ENCODE measurements at places on chromosomes 7 and 10.

GRCh38 chr10:17219024-17219423 is 9.0 kb upstream of the VIM start:
- no peak for DNase-seq

GRCh38 chr7:47039904-47040303 is 542.0 kb downstream of the TNS3 start:
- DNase-seq: no peak

DNA sequence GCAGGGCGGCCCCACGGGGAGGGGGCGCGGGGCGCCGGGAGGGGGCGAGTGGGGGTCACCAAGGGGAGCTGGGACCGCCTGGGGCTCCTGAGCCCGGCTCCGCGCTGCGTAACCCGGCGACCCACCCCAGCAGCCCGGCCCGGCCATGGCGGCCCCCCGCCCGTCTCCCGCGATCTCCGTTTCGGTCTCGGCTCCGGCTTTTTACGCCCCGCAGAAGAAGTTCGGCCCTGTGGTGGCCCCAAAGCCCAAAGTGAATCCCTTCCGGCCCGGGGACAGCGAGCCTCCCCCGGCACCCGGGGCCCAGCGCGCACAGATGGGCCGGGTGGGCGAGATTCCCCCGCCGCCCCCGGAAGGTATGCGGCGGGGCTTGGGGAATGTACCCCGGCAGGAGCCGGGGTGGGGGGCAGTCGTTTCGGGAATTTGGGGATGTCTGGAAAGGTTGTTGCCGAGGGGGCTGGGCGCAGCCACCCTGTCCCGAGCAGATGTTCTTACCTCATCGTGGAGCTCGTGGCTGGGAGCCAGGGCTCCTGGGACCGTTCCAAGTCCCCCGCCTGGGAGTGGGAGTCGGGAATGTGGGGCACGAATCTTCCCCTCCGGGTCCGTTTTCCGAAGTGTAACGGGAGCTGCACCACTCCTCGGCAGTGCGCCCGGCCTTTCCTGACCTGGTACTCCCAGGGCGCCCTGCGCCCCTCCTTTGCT is 431 bp downstream of the ZYX start:
- no peak for DNase-seq

- no peak for DNase-seq
Measured at GRCh38 chr10:8079126-8079525, 24.6 kb downstream of the GATA3 start.

DNA sequence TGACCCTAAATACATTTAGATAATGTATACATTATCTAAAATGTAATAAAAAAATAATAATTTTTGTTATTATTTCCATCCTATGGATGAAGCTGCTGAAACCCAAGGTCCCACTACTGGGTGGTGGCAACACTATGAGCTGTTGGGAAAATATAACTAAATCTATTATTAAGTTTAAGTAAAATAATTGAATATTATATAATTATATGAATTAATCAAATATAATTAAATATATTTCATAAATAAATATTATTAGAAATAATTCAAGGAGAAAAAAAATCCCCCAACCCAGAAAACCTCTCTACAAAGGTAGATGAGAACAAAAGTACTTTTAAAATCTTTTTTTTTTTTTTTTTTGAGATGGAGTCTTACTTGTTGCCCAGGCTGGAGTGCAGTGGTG is 7.9 kb downstream of the PRSS58 start:
- no peak for DNase-seq

- no peak for DNase-seq
Measured at GRCh38 chr7:133551466-133551865, 298.6 kb downstream of the EXOC4 start.

GRCh38 chr7:46549347-46549746 is 628.3 kb upstream of the IGFBP3 start:
- DNase-seq: no peak

- DNase-seq: no peak
Measured at GRCh38 chr10:125231116-125231812, 70.9 kb upstream of the CTBP2 start.

GRCh38 chr10:30553626-30554439 is 75.7 kb downstream of the LYZL2 start:
- DNase-seq: peak; percentile 92

DNA sequence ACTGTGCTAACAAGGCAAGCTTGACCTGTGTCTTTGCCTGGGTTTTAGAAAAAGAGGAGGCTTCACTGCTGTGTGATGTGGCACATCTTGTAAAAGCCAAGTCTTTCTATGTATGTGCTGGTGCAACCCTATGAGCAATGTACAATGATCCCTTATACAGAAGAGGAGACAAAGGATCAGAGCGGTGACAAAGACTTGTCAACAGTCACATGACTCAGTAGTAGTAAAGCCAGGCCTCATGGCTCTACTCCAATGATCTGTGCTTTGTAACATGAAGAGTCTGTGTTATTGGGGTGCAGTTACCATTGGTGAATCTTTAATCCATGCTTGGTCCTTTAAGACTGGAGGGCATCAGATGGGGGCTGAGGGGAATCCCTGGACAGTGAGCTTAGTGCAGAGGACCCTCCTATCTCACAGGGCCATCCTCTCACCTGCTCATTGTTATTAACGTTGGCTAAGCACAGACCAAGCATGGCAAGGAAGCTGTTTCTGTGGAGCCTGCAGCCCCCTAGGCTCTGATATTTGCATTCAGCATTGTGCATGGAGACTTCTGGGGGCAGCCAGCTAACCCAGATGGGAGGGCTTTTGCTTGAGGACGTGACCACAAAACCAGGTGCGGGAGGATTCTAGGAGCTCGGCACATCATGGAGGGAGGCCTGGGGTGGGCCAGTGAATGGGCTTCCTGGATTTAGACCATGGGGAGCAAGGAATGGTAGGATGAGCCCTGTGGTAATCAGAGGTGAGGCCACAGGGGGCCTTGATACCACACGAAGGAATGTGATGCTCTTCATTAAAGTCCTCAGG is 308.8 kb upstream of the ZNF32 start:
- DNase-seq: no peak

DNA sequence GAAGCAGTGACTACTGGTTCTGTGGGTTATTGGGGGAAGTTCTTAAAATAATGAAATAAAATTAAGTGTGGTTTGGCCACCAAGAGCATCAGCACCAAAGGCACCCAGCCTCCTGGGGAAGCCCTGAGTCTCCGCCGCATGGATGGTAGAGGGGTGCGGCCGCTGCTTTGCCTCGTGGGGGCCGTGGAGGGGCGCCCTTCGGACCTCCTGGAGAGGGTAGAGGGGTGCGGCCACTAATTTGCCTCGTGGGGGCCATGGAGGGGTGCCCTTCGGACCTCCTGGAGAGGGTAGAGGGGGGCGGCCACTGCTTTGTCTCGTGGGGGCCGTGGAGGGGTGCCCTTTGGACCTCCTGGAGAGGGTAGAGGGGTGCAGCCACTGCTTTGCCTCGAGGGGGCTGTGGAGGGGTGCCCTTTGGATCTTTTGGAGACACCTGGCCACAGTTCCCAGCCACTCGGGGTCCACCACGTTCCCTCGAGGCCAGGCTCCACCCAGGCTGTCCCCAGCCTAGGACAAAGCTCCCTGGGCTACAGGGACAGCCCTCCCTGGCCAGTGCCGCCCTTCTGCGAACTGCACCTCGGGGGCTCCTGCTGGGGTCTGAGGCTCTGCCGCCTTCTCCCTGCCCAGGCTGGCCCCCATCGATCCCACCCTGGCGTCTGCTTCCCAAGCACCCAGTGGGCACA is 535.1 kb downstream of the PTPRN2 start:
- DNase-seq: no peak

- peak; percentile 68 for DNase-seq
Measured at GRCh38 chr10:19788075-19788686, 28.1 kb upstream of the PLXDC2 start.

- no peak for DNase-seq
Measured at GRCh38 chr7:4077980-4078379, 604.1 kb upstream of the FOXK1 start.

GRCh38 chr10:6204341-6205191 is 1.8 kb downstream of the PFKFB3 start:
- no peak for DNase-seq

DNA sequence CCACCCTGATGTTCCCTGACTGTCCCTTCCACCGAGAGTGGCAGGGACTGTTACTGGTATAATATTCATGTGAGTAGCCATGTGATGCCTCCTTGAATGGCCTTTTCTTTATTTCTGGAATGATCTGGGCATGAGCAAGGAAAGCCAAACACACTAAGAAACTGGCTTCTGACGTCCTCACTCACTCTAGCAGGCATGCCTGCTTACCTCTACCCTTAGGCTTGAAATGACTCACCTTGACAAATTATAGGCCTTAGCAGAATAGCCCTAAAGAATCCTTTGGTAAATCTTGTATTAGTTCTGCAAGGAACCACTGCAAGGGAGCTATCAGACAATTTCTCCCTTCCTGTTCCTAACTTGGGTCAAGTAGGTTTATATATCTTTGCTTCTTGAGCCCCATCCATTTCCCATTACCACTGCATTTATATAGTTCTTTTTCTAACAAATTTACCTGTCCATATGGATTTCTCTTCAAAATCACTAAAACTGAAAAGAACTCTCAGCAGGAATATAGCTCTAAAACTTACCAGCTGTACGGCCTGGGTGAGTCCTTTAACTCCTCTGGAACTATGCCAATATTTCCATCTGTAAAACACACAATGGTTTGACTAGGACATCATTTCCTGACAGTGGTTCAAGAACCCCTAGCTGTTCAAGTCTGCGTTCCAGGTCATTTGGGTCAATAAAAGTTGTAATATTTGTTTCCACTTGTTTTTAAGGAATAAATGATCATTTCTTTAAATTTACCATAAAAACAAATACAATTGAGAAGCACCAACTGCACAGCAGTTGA is 13.0 kb upstream of the NDUFA5 start:
- no peak for DNase-seq

GRCh38 chr10:44832595-44833390 is 78.3 kb upstream of the TMEM72 start:
- DNase-seq: no peak

- DNase-seq: no peak
Measured at GRCh38 chr7:26179826-26180497, 20.6 kb downstream of the HNRNPA2B1 start.

DNA sequence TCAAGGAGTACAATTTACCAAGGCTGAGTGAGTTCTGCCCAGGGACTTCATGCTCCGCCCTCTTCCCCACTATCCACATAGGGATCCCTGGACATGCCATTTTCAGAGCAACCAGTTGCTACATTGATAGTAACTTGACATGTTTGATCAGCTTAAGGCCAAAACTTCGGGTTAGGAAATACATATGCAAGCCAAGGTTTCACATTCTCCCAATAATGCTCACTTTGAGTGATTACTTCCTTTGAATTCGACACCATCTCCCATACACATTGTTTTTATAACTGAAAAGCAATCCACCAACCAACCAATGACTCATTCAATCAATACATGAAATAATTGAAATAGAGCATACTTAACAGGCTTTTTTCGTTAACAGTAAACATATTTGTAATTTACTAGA is 137.9 kb downstream of the GLI3 start:
- DNase-seq: no peak

GRCh38 chr7:155861480-155861868 is 49.2 kb upstream of the SHH start:
- no peak for DNase-seq

DNA sequence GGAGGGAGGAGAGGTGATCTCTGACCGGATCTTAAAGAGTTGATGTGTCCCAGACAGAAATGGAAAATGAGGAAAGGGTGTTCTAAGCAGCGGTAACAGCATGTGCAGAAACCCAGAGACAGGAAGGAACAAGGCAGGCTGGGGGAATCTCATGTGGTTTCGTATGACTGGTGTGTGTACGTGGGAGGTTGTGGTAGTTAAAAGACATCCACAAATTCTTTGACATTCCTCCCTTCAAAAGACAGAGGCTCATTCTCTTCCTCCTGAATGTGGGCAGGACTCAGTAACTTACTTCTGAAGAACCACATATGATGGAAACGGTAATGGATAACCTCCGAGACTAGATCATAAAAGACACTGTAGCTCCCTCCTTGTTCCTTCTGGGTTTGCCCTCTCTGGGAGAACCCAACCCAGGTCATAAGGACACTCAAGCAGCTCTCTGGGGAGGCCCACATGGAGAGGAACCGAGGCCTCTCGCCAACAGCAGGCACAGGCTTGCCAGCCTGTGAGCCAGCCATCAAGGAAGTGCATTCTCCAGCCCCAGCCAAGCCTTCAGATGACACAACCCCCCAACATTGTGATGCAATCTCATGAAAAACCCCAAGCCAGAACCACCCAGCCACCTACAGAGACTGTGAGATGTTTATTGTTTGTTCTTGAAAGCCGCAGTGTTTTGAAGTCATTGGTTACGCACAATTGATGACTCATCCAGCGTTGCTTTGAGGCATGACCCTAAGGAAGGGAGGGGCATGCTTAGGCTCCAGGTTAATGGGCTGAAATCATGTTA is 116.0 kb downstream of the SLIT1 start:
- peak; percentile 61 for DNase-seq

DNA sequence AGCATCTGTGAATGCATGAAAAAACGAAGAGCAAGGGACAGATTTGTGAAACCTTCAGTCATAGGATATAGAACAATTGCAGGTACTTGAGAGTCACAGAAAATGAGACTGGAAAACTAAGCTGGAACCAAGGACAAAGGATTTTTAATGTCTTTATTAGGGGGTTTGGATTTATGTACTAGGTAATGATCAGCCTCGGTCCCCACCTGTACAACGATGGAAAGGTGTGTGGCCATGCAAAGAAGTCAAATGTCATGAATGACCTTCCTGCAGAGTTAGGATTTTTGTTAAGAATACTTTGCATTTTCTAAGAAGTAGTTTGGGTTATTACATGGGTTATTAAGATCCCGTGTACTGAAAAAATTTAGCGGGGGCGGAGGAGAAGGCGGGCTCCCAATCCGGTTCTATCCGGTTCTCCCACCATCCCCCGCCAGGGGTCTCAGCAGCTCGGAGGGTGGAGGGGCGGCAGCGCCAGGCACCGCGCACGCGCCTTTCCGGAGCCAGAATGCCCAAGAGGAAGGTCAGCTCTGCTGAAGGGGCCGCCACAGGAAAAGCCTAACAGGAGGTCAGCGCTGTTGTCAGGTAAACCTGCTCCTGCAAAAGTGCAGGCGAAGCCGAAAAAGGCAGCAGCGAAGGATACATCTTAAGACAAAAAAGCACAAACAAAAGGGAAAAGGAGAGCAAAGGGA is 327.5 kb upstream of the PLXDC2 start:
- DNase-seq: no peak

- no peak for DNase-seq
Measured at GRCh38 chr10:17427201-17427600, 27.2 kb downstream of the ST8SIA6 start.

DNA sequence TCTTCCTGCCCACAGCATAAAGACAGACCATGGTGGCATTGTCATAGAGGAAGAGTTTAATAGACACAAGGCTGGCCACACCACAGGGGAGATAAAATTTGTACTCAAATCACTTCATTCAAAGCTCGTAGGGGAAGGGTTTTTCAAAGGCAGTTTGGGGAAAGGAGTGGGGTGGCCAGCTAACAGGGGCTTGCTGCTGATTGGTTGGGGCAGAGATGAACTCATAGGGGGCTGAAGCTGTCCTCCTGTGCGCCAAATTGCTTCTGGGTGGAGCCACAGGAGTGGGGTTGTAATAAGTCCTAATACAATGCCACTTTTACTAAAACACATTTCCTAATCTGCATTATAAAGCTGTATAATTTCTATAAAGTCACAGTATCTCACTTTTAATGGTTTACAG is 22.5 kb downstream of the PDZD8 start:
- no peak for DNase-seq

All from inflammatory macrophage treated with lipopolysaccharide for 4 hours (primary cell).